ENCODE measurements at places on chromosomes 1 and 21.

- peak; percentile 73 for DNase-seq
These were observed 20.2 kb downstream of the TAL1 start for GRCh38 chr1:47211796-47212269.

DNA sequence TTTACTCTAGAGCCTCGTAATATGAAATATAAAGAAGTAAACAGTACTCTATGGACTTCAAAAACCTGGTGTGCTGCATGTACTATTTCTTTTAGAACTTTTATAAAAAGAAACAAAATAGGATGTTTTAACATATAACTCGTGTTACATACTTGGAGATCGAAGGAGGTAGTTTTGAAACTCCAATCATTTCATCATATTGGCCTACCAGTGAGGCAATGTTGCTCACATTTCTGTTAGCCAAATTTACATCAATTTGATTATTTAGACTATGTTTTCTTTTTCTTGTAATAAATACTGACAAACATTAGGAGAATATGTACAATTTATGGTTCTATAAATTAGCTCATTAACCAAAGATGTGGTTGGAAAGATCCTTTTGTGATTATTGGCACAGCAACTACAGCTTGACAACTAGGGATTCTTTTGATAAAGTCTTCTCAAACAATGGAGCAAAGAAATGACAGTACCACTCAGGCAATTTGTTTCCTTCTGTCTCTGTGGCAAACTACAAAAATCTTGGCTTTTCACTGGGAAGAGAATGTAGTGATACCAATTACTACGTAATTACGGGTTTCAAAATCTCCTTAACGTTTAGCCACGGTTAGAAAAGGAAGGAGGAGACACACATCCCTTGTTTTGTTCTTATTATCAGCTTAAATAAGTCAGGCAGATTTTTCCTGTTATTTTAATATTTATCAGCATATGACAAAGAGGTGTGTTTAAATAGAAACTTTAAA lies 266.6 kb upstream of the SGIP1 start:
- no peak for DNase-seq

GRCh38 chr1:147808025-147808424 lies 47.6 kb upstream of the GJA5 start:
- DNase-seq = peak; percentile 70

- peak; percentile 54 for DNase-seq
These were observed 14.7 kb upstream of the GPR37L1 start for GRCh38 chr1:202107801-202108731.

- DNase-seq = no peak
These were observed 4.9 kb upstream of the IFNGR2 start for GRCh38 chr21:33398361-33398760.

DNA sequence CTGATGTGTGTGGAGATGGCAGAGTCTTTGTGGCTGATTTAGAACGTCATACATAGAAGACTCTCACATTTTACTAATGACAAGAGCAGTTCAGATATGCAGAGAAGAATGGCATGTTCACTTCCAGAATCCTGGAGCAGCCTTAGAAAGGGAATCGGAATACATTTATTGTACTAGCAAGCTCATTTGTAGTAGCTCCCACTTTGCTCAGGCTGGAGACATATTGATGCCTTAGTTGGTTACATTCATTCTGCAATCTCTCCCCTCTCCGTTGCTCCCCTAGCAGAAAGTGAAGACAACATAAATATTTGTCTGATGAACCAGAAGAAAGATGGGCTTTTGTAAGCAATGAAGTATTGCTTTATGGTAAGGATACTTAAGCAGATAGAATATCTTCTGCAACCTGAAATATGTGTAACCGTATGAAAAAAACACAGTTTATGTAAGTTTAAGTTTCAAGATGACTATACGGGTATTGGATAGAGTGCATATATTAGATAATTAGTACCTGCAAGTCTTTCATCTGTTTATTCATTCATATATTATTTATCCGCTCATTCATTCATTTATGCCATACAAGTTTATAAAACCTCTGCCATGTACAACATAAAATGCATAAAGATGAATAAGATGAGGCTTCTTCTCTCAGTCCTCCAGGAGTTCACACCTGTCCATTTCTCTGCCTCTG lies 135.7 kb downstream of the CNIH3 start:
- no peak for DNase-seq

DNA sequence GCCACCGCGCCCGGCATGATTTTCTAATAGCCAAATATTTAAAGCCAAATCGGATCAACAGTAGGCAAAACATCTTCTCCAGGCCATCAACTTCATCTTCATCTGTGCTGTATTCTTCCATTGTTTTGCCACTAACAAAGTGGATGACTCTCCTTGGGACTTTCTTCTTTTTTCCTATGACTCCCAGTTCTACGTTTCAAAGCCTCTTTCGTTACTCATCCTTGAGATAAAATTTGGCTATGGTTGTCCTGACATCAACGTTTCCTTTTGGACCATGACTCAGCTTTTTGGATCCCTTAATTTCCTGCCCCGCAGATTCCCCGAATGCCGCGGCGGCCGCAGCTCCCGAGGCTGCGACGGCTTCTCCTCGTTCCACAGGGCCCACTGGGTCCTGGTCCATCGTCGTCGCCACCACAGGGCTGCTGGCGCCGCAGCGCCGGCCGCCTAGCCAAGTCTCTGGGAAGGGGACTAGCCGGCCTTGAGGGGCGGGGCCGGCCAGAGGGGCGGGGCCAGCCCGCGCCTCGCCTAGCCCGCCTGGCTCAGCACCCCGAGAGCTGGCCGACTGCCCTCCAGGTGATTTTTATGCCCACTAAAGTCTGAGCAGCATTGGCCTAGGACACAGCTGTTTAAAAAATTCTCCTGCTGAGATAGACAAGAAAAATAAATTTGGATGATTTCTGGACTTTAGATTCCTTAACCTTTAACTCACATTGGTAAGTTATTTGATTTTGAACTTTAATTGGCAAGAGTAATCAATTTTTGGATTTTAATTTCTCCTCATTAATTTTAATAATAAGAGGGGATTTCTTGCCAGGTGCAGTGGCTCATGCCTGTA lies 93.9 kb downstream of the ADCY10 start:
- peak; percentile 94 for DNase-seq

GRCh38 chr1:203468326-203468725 lies 7.3 kb upstream of the PRELP start:
- DNase-seq = no peak

DNA sequence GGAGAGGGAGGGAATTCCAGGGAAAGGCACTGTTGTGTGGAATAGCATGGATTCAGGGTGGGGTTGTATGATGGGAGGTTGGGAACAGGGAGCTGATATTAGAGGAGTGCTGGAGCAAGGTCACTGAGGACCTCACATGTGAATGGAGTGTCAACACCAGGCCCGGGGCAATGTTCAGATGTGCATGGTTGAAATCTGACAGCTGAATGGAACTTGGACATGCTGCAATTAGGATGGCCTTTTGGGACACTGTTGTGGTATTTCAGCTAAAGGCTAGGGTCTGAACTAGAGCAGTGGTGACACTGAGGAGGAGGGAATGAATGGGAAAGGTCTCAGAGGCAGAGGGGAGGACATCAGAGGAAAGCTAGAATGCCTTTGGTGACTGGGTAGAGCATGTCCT lies 25.0 kb downstream of the ZSCAN20 start:
- no peak for DNase-seq

DNA sequence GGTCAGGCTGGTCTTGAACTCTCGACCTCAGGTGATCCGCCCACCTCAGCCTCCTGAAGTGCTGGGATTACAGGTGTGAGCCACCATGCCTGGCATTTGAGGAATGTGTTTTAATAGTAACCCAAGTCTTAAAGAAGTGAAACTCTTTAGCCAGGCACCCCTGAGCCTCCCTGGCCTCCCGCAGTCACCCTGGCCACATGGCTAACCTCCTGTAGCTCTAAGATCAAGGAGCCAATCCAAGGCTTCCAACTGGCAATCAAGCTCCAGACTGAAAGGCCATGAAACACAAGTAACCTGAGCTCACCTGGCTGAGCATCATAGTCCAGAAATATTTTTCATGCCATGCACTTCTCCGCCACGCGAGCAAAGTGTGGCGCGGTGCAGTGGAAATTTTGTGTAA lies 84.3 kb downstream of the LTN1 start:
- DNase-seq = no peak

GRCh38 chr1:9279172-9279840 lies 13.4 kb upstream of the SPSB1 start:
- DNase-seq = no peak

- DNase-seq = peak; percentile 43
These were observed 32.6 kb downstream of the UBE4B start for GRCh38 chr1:10065344-10065685.

DNA sequence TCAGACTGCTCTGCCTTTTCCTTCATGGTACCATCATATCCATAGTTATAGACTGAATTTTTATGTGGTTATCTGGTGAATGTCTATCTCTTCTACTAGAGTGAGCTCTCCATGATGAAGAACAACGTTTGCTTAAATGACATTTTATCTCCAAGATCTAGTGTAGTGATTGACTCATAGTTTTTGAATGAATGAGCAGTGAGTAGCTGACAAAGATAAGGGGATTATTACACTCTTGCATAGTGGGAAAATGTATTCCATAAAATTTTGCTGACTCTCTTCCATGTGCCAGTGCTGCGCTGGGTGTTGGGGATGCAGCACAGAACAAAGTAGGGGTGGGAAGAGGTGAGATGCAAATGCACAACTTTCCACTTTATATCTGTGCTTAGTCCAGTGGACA lies 147.7 kb downstream of the TGFB2 start:
- DNase-seq = no peak
